ENCODE measurements at places on chromosomes 6 and 20. TPM values are rescaled to one million over a fixed set of nuclear protein-coding genes. Genes with fewer than 3 reads are reported as not detected.

DNA sequence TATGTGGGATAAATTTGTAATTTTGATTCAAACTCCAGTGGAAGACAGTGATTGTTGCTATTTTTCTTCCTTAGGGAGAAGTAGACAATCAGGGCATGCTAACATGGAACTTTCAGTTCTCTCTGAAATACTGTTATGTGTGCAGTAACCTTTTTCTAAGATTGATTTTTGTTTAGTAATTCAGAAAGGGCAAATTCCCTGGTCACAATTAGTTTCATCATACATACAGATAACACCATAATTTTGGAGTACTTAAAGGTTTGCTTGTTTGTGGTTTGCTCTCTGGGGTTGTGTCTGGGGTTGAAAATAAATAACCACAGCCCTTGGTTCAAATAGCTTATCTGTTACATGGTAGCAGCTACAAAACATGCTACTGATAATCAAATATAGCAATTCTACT, 34.4 kb downstream of the ADGRG6 start:
- no peak for DNase-seq

Gene SULF2
- polyA plus RNA-seq = 14.2 TPM

- no peak for DNase-seq
Measured at GRCh38 chr6:131015025-131015591, 47.9 kb downstream of the EPB41L2 start.

DNA sequence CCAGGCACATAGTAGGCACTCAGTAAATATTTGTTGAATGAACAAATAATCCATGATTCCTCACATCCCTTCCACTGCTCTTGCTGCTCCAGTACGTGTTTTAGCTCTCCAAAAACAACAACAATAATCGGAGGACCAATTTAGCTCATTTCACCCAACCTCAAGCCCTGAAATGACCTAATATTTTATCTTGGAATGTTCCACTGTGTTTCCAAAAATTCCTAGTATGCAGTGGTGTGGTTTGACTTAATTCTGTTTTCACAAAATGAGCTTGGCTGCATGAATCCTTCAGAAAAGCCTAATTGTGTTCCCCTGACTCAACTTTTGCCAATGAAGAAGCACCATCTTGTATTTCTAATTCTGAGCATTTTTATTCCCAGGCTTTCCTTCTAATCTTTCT, 168.0 kb upstream of the PHACTR1 start:
- no peak for DNase-seq

- DNase-seq = peak; percentile 52
Measured at GRCh38 chr6:151239603-151240035, at the start of gene AKAP12. AKAP12 (plus strand) TSS chr6:151239967; CDS start chr6:151240563, 596 bp downstream.

DNA sequence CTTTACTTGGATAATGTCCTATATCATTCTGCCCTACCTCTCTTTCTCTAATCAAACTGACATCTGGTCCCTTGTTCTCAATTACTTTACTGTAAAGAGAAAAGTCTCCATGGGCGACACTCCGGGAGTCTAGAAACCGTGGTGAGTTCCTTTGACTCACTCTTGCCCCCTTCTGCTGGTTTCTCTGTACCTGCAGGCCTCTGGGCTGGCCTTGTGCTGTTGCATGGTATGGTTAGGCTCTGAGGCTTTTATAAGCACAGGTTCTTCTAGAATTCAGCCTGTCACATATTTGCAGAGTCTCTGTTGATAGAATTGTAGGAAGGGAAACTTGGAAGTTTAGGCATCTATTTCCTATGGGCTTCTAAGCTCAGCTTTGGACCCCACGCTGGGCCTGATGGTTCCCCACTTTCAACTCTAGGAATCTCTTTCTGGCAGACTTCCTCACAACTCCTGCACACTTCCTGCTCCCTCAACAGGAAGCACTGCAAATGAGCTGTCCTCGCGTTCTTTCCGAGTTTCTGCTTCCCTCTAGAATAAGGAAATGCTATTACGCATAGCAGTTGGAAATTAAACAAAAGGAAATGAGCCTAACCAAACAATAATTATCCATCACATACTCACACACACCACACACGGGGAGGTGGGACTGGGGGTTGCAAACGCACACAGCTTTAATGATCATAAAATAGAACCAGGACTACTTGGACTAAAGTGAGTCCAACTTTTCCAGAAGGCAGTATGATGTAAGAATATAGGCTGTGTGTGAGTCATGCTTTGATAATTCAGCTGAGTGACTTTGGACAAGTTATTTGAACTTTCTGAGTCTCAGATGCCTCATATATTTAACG, 683.3 kb downstream of the QKI start:
- no peak for DNase-seq

GRCh38 chr6:27672113-27672799, 199.4 kb upstream of the ZNF184 start:
- no peak for DNase-seq

GRCh38 chr6:166613027-166613426, 14.0 kb downstream of the RPS6KA2 start:
- DNase-seq = no peak

Gene MYBL2
- 14.5 TPM for polyA plus RNA-seq

DNA sequence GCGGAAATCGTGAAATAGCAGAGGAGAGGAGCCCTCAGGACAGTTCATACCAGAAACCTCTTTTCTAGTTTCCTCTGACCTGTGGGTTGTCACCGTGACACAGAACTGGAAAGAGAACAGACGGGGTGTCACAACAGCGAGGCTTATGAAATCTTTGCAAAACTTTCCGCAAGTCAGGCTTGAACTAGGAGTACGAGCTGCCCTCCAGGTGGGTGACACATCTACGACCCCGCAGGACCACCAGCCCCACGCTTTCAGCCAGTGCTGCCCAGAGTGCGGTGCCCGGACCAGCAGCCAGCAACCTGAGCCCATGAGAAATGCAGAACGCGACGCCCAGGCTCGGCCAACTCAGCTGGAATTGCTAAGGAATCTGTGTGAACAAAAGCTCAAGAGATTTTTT, 30.8 kb downstream of the WRNIP1 start:
- DNase-seq = no peak

DNA sequence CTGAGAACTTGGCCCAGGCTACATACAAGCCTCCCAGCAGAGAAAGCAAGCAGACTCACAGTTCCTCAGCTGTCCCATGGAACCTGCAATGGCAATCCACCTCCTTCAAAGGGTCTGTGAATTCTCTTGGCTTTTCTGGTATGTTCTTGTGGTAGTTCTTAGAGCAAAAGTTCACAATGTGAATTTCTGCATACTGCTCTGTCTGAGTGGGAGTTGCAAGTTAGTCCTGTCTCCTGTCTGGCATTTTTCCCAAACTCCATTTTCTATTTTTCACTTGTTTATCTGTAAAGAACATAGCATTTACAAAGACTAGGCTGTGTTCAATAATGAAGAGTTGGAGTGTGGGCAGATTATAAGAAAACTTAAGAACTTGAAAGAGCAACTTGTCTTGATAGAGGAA, 269.9 kb downstream of the BCKDHB start:
- DNase-seq = no peak

- DNase-seq = no peak
Measured at GRCh38 chr20:10976051-10976450, 302.3 kb upstream of the JAG1 start.

Gene GTSF1L
- polyA plus RNA-seq = not detected

DNA sequence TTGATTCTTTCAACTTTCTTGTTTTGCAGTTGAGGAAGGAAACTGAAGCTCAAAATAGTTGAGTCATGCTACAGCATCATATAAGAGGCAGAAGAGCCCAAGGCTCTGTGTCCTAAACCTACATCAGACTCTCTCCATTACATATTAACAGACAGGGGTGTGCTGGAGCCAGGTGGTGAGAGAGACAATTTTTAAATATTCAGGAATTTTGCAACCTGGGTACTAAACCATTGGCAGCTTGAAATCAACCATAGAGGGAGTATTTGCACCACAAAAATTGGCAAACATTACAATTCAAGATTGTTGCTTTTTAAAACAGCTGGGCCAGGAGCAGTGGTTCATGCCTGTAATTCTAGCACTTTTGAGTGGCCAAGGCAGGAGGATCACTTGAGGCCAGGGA, 65.8 kb upstream of the SOX4 start:
- no peak for DNase-seq

GRCh38 chr6:16088409-16088808, 40.5 kb upstream of the MYLIP start:
- DNase-seq = no peak

DNA sequence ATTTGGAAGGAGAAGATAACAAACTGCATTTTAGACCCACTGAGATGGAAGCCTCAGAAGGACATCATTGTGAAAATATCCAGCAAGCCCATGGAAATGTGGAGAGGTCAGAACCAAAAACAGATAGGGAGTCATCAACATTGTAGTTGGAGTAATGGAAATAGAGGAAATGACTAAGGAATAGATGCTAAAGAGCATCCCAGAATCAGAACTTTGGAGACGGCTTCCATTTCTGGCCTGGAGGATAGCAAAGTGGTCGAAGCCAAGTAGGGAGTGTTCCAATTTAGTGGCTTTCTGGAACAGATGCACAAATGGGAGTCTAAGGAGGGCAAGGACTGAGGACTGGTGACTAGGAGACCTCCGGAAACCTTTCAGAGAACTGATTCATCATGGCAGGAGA, 3.6 kb downstream of the BEND6 start:
- DNase-seq = no peak

DNA sequence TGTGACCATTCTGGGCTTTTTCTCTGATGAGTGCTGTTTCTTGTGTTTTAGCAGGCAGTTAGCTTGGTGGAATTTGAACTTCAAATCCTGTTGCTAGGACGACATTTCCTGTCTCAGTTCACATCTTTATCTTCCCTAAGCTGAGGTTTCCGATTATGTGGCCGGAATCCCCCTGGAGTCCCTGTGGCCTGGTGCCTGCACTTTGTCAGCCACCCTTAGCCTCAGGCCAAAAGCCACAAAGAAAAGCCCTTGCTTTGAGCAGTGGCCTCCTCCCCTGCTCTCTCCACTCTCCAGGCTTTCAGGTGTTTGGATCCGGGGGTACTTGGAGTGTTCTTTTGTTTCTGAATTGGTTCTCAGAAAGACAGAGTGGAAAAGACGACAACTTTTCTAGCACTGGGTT, 59.9 kb upstream of the PMEPA1 start:
- no peak for DNase-seq

Gene HMGN4
- 20.1 TPM for polyA plus RNA-seq
